ENCODE measurements at places on chromosomes 3 and 15.
A peak's percentile ranks its signal among the peaks of the same experiment; 100 is the strongest.

- DNase-seq: no peak
These were observed 19.9 kb downstream of the RBP2 start for GRCh38 chr3:139456386-139456785.

- DNase-seq: no peak
These were observed 32.8 kb upstream of the MFSD1 start for GRCh38 chr3:158768881-158769543.

- DNase-seq: peak; percentile 32
These were observed 3.8 kb upstream of the KIF23 start for GRCh38 chr15:69410248-69410874.

- no peak for DNase-seq
These were observed 122.6 kb downstream of the CADM2 start for GRCh38 chr3:85081191-85081906.

DNA sequence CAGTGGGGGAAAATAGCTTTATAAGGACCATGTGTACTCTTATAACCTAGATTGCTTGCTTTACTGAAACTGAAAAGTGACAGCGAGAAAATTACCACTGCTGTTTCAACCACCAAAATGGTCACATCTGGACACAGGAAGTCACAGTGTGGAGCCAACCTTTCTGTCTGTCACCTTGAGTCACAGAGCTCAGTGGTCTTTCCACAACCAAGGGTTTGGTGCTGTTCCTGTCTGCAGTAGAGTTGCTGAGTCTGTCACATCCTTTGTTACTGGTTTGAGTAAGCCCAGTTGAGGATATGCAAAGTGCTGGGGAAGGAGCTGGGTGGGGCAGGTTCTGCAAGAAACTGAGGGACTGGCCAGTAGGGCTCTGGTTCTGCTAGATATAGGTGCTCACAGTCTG lies 139.1 kb upstream of the EIF1B start:
- no peak for DNase-seq

- peak; percentile 45 for DNase-seq
These were observed 723 bp upstream of the DRD3 start for GRCh38 chr3:114179575-114179974.

- DNase-seq: no peak
These were observed 35.6 kb upstream of the RHCG start for GRCh38 chr15:89531796-89532537.

GRCh38 chr3:102714567-102714966 lies 279.8 kb downstream of the ZPLD1 start:
- no peak for DNase-seq

- DNase-seq: no peak
These were observed 811.0 kb upstream of the ALCAM start for GRCh38 chr3:104555728-104556127.

DNA sequence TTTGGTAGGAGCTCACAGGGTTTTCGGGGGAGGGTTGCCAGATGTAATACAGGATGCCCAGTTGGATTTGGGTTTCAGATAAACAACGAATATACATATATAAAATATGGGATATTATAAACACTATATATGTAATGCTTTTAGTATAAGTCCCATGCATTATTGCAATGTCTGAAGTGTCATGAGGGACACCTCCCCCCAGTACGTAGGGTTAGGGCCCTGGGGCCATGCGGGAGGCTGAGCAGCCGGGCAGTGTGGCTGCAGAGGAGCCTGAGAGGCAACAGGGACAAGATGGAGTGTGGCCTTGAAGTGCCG lies 148.9 kb downstream of the SMAD6 start:
- DNase-seq: no peak

DNA sequence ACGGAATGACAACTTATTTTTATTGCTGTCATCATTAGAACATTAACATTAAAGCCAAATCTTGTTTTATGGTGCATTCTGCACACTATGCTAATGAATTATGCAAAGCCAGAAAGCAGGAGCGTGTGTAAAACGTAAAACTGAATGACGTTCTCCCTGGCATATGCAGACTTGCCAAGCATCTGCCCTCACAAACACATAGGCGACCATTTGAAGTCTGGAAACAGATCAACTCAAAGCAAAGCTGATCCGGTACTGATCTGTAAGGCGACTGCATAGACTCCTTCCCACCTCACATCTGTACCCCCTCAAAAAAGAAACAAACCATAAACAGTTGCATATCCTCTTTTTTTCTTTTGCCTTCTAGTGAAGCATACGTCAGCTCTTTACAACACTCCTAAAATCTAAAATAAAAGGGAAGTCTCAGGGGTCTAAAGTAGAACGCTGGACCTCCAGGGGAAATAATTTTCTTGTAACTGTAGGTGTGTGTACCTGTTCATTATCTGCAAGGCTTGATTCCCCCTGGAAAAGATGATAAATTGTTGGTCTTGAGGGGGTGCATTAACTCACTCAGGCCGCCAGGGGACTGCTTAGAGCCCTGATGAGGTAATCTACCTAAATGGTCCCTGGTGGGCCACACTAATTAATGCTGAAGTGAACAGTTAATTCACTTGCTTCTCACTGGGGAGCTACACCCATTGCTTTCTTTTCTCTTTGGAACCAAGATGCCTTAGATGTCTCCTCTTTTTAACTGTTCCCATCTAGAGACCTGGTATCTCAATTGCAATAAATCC lies 231.4 kb downstream of the CDIN1 start:
- peak; percentile 32 for DNase-seq

DNA sequence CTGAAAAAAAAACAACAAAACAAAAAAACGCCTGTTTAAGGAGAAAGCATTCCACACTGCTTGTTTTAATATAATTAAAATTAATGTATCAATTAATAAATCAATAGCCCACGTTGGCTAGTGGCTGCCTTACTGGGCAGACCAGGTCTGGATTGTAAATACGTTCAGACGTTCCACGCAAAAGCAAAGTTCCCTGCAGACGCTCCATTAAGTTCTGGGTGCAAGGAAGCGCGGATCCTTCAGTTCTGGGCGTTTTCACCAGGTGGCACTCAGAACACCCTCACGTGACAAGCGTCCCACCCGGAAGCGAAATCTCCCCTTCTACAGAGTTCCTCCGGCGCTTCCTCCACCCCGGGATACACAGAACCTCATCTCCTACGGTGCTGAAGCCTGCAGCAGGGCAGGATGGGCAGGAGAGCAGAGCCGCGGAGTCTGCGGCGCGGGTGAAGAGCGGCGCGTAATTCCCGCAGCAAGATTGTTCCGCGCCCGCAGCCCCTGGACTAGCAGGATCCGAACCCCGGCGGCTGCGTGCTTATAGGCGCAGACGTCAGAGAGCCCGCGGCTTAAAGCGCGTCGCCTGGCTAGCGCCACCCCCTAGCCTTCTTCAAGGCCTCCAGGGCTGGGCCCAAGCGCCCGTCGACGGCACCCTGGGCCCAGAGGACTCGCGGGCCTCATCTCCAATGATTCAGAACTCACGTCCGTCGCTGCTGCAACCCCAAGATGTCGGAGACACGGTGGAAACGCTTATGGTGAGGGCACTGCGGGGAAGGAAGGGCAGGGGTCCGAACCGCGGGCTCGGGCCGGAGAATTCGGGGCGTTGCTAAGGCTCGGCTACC lies at the start of gene SLC25A38:
TSS of gene SLC25A38 (plus strand) at position 326 of the 836 bp plus-strand sequence. CDS start at position 681, 355 bp downstream.
- no peak for DNase-seq

DNA sequence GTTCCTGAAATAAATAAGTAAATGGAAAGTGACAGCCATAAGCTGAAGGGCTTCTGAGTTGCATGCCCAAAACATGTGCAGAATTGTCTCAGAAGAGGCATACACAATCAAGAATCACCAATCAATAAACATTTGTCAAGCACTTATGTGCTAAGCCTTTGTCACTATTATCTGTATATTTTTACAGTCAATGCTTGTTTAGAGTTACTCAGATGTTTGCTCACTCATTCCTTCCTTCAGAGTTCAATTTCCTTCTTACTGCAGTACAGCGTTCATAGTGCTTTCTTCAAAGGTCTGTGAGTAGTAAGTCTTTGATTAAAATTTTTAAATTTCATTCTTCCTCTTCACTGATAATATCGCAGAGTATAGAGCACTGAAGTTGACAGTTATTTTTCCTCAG lies 17.2 kb downstream of the FOXL2NB start:
- DNase-seq: no peak

DNA sequence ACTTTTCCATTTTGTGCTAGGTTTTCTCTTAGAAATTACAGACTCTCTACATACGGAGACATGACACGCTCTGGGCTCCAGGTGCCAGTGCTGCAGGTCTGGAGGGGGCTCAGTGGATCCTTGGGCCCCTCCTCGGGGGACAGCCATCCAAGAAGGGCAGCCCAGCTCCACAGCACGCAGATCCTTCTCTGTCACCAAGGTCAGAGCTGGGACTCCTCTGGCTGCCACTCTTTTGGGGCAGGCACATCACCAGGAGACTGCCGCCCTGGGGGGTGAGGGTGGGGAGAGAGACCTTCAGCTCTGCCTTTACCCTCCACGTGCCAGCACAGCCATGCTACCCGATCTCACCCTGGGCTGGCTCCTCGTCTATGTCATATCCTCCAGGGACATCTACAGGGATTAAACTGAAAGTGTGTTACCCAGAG lies 65.6 kb downstream of the ATP10A start:
- DNase-seq: no peak

GRCh38 chr3:6771171-6771570 lies 89.7 kb upstream of the GRM7 start:
- DNase-seq: no peak

- DNase-seq: no peak
These were observed 125.2 kb downstream of the OCA2 start for GRCh38 chr15:27973886-27974285.

DNA sequence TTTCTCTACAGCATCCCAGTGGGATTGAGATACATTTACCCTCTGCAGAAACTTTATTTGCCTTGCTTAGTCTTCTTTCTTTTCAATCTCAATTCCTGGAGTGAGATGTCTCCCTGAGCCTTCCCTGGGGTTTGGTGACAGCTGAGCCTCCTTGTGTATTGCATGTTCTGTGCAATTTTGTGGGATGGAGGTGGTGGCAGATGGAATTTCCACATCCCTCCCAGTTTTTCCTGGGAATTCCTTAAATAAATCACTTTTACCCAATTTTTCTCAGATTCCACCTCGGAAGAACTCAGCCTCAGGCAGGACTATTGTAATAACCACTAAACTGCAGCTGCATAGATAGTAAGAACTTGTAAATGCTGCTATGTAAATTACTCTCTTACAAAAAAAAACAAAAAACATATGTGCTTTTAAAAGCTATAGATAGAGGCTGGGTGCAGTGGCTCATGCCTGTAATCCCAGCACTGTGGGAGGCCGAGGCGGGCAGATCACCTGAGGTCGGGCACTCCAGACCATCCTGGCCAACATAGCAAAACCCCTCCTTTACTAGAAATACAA lies 88.5 kb upstream of the ABHD17C start:
- no peak for DNase-seq

GRCh38 chr3:126277629-126278378 lies 79.4 kb downstream of the KLF15 start:
- DNase-seq: no peak

DNA sequence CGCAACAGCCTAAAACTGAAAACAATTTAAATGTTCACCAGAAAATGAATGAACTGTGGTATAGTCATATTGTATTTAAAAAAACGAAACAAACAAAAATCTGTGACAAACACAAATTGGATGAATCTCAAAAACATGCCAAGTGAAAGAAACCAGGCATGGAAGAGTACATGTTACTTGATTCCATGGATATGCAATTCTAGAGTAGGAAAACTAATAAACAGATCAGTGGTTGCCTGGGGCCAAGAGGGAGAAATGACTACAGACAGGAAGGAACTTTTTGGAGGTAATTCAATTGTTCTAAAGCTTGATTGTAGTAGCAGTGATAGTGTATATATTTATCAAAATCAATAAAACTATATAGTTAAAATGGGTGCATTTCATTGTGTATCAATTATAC lies 16.8 kb downstream of the UBE3A start:
- DNase-seq: no peak

- DNase-seq: no peak
These were observed 199.6 kb downstream of the FHIT start for GRCh38 chr3:61051666-61052065.

DNA sequence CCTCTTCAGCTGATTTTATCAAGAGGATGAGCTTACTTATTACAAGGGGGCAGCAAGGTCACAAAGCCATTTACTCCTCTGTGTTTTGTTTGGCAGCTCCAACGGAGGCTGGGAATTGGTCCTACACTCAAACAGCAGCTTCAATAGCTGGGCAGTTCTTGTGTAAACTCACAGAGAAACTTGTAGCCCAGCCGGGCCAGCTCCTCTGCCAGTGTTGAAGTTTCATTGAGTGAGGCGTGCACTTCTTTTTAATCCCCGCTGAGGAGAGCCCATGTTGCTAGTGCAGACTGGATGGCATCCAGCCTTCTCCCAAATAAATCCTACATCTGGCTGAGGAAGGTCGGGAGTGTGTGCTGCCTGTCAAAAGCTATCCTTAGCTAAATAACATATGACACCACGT lies 59.5 kb downstream of the BFSP2 start:
- DNase-seq: peak; percentile 73

GRCh38 chr15:38992506-38992905 lies 427.9 kb upstream of the RASGRP1 start:
- no peak for DNase-seq

GRCh38 chr3:114231616-114232015 lies 5.8 kb downstream of the ZNF80 start:
- DNase-seq: no peak

DNA sequence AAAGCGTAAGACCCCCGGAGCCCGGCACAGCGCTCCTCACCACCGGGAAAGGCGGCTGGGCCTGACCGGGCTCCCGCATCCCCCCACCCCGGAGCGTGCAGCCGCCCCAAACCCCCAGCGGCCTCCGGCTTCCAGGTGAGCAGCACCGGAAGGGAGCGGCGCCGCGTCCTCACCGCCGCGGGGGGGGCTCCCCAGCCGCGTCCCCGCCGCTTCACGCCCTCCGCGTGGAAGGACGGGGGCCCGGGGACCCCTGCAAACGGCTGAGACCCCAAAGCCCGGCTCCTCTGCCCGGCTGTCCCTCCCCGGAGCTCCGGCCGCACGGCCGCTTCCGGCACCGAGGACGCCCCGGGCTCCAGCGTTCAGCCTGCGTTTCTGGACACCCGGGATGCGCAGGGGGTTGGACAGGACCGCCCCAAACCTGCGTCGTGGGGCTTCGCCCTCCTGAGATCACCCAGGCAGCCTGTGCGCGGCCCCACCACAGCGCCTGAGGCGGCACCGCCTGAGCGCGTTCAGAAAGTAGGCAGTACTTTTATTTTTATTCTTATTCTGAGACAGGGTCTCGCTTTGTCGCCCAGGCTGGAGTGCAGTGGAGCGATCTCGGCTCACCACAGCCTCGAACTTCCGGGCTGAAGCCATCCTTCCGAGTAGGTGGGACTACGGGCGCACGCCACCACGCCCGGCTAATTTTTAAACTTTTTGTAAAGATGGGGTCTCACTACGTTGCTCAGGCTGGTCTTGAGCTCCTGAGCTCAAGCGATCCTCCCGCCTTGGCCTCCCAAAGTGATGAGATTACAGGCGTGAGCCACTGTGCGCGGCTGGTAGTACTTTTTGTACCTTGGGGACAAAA lies 51.6 kb upstream of the BLM start:
- no peak for DNase-seq

- no peak for DNase-seq
These were observed 25.5 kb upstream of the RNU6-1 start for GRCh38 chr15:67865331-67865730.

DNA sequence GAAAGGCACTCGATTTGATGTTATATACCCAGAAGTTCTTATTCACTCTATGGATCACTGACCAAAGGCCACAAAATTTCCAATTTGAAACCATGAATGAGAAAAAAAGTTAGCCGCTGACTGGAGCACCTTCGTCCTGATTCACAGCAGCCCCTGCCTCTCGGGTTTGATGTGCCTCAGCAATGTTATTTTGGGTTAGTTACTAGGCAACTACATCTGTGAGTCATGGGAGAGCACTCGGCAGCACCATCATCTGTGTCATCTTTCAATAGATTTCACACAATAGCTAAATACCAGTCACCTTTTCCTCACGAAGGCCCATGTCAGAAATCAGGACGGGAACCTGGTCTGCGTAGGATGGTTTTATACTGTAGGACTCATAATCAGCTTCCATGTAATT lies 269.2 kb downstream of the ZBBX start:
- DNase-seq: no peak
